Hematopoietic multipotent progenitor cell (in vitro differentiated cells): ENCODE measurements at places on chromosomes 12 and 14. TPM values are rescaled to one million over a fixed set of nuclear protein-coding genes. Genes with fewer than 3 reads are reported as not detected.

Gene INHBC
- total RNA-seq: 0.27 TPM

GRCh38 chr14:55500708-55501107 lies 60.3 kb upstream of the TBPL2 start:
- no peak for DNase-seq

GRCh38 chr14:61751475-61751989 lies 10.7 kb upstream of the SNAPC1 start:
- DNase-seq: no peak

GRCh38 chr12:123529686-123530085 lies 3.8 kb downstream of the RILPL1 start:
- DNase-seq: no peak

Gene P3H3
- total RNA-seq: 13.2 TPM

- DNase-seq: peak; percentile 91
Observed at GRCh38 chr14:60184146-60184904, 19.1 kb upstream of the DHRS7 start.

- no peak for DNase-seq
Observed at GRCh38 chr12:16587110-16587453, 18.9 kb downstream of the LMO3 start.

DNA sequence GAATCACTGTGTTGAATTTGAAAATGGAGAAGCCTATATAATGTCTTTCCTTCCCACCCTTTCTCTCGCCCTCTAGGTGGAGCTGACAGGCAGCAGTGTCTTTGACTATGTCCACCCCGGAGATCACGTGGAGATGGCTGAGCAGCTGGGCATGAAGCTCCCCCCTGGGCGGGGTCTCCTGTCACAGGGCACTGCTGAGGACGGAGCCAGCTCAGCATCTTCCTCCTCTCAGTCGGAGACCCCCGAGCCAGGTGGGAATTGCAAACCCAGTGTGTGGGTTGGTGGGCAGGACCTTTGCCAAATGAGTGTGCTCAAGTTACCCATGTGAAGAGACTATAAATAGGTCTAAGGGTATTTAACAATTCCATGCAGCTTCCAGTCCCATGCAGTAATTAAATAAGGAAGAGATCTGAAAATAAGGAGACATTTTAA lies 274.7 kb downstream of the EGLN3 start:
- DNase-seq: no peak

GRCh38 chr12:108409481-108409880 lies 70.4 kb upstream of the CMKLR1 start:
- no peak for DNase-seq

Gene PSME1
- total RNA-seq: 153 TPM

- DNase-seq: no peak
Observed at GRCh38 chr12:32454075-32454474, 54.7 kb downstream of the FGD4 start.

DNA sequence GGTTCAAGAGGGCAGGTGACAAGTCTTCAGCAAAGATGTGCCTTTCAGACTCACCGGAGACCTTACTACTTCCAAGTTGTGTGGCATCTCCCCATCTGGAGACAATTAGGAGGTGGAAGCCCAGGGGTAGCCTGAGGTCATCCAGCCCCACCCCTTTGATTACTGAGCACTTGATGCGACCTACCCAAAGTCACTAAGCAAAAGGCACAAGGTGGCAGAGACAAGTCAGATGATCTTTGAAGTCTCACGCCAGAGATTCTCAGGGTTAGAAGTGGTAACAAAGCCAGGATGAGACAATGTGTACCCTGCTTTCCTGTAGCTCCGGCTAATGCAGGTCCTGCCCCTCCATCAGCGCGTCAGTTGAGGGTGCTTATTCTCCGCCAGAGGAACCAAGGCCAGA lies 1.4 kb upstream of the FOXN3 start:
- no peak for DNase-seq

- DNase-seq: no peak
Observed at GRCh38 chr12:67918441-67918840, 70.8 kb upstream of the IFNG-AS1 start.

GRCh38 chr14:88322504-88323085 lies 474 bp downstream of the KCNK10 start:
- no peak for DNase-seq

DNA sequence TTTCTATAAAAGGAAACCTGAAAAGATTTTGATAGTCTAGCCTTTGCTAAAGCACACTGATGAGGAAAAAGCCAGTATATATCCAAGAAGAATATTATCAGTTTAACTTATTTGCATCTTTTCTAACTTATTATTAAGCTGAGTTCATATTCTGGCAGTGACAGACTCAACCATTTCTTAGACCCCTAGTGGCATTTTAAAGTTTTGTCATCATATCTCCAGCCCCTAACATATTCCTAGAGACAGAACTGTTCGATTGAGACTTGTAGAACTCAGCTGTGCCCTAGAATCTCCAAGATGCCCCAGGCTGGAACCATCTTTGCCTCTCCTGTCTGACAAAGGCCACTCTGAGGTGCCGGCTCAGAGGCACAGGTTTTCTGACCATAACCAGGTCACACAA lies 365.6 kb downstream of the NELL2 start:
- no peak for DNase-seq

- DNase-seq: no peak
Observed at GRCh38 chr14:26478967-26479366, 118.9 kb downstream of the NOVA1 start.

DNA sequence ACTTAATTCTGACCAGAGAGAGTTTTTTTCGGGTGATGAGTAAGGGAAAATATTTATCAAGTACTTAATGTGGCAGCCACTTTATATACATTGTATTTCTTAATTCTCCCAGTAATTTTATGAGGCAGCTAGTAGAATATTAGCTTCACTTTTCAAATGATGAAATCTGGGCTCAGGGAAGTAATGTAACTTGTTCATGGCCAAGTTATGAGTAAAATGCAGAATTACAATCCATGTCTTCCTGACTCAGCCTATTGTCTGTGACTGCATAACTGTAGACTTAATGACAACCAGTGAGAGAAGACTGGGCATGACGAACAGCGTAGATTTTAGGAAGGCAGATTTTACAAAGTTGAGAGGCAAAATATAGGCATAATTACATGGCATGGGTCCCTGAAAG lies 106.7 kb upstream of the MIS18BP1 start:
- DNase-seq: no peak
